ENCODE measurements at places on chromosomes 4 and X.

DNA sequence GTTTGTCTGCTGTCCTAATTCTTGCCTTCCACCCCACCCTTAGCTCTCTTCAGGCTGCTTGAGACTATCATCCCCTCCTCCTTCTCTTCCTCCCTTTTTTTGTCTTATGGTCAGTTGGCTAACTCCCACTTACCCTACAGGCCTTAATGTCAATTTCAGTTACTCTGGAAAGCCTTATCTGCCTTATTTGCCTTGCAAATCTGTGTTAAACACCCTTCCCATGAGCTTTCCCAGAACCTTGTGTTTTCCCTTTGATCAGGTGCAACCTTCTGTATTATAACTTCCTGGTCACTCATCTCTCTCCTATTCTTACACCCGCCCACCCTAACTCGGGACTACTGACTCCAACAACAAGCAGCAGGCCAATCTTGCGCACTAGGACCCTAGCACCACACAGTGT lies 74.8 kb downstream of the COX18 start:
- DNase-seq, result no peak

DNA sequence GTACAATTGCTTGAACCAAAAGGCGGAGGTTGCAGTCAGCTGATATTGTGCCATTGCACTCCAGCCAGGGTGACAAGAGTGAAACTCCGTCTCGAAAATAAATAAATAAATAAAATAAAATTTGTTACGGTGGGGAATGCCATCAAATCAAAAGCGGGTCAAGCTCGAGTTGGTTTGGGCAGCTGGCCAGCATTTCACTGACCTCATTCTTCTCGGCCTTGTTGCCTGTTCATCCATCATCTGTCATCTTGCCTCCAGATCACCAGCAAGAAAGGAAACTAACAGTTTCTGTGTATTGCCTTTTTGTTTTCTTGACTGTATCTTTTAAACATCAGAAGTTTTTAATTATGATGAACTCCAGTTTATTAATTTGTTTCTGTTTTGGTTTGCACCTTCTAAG lies 31.5 kb upstream of the KLHL2 start:
- DNase-seq, result no peak

GRCh38 chr4:112222219-112222955 lies 9.2 kb upstream of the AP1AR start:
- DNase-seq, result no peak

DNA sequence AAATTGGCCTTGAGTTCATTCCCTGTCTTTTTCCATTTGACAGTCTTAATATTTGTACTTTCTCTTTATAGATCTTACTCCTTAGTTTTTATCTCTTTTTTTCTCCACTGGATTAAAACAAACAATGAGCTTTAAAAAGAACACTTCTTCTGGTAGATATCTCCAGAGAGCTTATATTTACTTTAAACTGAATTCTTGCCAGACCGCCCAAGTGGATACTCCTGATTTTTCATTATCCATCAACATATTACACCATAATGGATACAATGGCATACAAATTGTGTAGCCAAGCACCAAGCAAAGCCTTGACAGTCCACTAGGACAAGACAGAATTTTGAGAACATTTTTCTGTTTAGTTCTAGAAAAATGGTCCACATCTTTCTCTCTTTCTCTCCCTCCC lies 18.9 kb downstream of the TMSB4X start:
- DNase-seq, result no peak

- DNase-seq, result no peak
These were observed 224.9 kb downstream of the ANKRD50 start for GRCh38 chr4:124487651-124488050.
